Ammon's horn (tissue), 1 donor: ENCODE measurements at places on chromosomes 13 and 19.

- peak; percentile 71 for DNase-seq
Observed at GRCh38 chr13:23876265-23876664, 12.9 kb downstream of the MIPEP start.

DNA sequence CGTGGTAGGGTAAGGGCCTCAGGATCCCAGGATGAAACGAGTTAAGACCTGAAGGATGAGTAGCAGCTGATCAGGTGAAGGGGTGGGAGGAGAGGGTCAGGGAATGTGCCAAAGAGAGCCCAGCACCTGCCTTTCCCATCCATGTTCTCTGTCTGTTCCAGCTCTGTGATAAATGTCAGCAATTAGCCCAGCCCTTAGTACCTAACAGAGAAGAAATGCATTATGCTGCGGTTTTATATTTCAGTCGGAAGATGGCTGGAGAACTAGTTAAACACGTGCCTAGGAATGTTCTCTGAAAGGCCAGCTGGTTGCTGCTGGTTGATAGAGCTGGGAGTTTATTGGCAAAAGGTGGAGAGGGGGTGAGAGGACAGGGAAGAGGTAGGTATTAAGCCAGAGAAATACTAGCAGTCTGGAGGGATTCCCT, 268.2 kb downstream of the SHISA2 start:
- DNase-seq, result no peak

DNA sequence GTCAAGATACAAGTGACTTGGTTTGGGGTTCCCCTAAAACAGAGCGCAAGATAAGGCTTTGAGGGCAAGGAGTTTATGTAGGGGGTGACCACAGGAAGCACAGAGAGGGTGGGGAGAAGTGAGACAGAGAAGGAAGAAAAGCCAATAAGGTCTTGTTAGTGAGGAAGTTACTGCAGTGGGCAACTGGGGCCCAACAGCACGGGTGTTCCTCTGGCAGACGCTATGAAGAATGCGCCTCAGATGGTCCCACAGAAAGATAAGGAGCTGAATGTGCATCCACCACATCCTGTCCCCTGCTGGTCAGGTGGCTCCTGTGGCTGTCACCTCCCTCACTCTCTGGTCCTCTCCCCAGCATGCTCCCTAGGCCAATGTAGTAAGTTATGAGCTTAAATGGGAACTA, 333.5 kb downstream of the TSHZ3 start:
- DNase-seq, result peak; percentile 58

DNA sequence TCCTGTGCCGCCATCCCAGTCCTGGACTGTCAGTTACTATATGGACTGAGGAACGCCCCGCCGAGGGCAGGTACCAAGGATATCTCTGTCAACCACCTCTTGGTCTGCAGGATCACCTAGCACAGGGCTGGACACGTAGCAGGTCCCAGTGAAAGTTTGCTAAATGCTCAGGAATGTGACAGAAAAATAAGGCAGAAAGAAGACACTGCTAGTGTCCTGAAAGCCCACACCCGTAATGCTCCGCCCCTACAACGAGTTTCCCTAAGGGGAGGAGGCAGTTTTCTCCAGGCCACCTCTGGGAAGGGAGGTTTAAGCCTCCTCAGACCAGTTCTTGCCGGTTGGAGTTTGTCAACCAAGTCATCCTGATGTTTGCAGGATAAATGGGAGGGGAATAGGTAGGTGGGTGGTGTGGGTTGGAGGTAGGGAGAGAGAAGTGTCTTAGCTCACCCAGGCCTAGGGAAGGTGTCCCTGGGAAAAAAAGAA, 1.7 kb upstream of the SERTAD3 start:
- no peak for DNase-seq
